NCI-H1436 (cell line): ENCODE measurements at places on chromosomes 7 and 10.

GRCh38 chr10:49568235-49568634 is 29.3 kb upstream of the ERCC6 start:
- no peak for DNase-seq

GRCh38 chr7:84704380-84704779 is 482.5 kb downstream of the SEMA3D start:
- DNase-seq, result no peak

- no peak for DNase-seq
These were observed 200.8 kb downstream of the ADRA2A start for GRCh38 chr10:111277661-111278060.

DNA sequence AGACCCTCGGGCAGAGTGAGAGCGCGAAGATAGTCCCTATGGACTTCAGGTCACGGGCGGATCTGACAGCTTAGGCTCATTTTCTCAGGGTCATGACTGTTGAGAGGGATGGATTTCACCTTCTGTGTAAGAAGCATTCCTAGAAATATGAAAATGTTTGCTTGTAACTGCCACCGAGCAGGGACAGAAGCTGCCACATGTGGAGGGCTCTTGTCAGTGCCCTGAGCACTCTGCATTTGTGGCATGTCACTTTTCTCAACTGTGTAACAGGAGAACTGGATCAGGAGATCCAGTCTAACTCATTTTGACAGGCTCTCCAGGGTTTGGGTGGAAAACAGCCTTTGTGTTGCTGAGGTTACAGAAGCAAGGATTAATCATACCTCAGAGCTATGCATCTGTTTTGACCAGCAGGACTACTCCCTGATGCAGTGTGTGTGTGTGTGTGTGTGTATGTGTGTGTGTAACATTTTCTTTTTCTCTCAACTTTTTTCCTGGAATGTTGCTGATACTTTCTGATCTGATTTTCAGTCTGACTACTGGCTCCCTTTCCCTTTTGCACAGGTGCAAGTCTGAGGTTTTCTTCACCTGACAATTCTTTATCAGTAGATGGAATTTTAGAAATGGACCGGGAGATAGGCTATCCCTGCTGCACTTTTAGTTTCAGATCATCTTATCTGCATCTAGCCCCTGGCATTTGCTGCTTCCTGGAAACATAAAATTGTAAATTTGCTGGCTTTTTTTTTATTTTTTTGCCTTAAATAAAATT is 183.3 kb downstream of the STK31 start:
- DNase-seq, result no peak

DNA sequence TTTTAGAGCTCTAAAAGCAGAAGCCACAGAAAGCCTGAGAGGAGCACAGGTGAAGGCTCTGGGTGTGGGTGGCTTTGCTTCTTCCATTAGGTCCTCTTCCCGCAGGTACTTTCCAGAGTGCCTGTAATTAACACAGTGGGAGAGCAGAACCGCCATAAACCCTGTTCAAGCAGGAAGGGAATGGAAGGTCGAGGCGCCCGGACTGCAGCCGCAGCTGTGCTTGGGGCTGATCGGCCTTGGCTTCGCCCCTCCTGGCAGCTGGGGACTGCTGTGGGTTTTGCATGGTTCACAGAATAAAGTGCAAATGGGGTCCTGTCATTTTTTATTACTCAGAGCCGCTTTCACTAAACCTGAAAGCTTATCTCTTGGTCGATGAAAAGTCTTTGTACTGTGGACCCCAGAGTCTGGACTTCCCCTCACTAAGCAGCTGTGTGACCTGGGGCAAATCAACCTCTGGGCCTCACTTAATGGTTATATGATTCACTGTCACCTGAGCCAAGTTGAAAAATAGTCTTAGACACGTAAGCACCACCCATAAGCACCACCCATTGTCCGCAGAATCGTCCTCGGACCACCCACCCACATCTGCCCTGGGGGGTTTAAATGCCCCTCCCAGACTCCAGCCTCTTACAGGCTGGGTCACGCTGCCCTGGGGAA is 100.9 kb downstream of the XRCC2 start:
- DNase-seq, result no peak

- no peak for DNase-seq
These were observed 268.6 kb downstream of the SEC23IP start for GRCh38 chr10:120161111-120161510.

DNA sequence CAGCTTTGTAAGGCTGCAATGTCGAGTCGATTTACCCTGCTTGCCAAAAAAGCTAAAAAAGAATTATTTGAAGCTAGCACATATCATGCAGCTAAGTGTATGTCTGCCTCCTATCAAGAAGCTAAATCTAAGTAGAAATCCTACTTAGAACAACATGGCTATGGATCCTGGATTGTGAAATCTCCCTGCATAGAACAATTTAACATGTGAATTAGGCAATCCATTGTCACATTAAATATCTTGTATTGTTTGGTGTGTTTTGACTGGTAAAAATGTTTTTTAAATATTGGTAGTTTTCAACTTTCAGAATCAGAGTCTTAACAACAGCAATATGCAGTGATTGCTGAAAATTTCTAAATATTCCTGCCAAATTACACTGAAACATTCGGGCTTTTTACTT is 73.3 kb downstream of the SKIDA1 start:
- no peak for DNase-seq

- DNase-seq, result no peak
These were observed 2.3 kb downstream of the VENTX start for GRCh38 chr10:133239990-133240389.

GRCh38 chr7:11332865-11333228 is 359.2 kb downstream of the PHF14 start:
- DNase-seq, result no peak

DNA sequence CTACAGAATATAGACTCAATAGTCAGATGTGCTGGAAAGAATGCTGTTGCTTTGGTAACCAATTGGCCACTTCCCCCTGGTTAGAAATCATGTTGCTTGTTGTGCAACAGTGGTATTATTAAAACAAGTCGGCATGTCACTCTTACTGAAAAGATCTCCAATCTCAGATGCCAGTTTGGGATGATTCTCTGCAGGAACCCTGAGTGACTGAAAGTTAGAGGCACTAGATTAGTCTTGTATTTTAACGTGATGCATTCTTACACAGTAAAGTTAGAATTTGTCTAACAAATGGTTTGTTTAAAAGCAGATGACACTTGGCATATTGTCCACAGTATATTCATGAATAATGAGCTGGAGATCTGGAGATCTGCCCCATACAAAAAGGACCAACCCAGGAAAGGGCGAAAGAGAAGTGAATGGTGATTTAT is 287.6 kb downstream of the TWIST1 start:
- peak; percentile 23 for DNase-seq

GRCh38 chr7:132876576-132876975 is 205.3 kb downstream of the CHCHD3 start:
- DNase-seq, result peak; percentile 36

DNA sequence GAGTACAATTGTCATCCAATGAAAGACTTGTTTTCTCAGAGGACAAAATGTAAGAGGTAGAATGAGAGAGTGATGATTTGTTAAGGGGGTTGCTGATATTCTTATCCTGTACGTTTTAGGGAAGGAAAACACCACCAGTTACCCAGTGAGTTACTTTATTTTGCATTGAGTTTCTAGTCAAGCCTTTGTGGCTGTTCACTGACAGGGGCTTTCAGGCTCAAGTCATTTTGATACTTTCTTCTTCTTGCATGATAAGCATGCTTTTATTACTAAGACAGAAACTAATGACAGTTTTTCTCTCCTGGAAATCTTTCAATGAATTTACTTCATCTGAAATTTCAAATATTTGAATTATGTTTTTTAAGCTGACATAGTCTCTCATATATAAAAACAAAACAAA is 710.2 kb upstream of the POM121L12 start:
- DNase-seq, result no peak

GRCh38 chr7:96497567-96497966 is 175.7 kb upstream of the SLC25A13 start:
- DNase-seq, result no peak

- DNase-seq, result no peak
These were observed 42.5 kb downstream of the ASZ1 start for GRCh38 chr7:117384688-117385362.
